Fibroblast of villous mesenchyme (primary cell): ENCODE measurements at places on chromosomes 12 and 14. TPM values are rescaled to one million over a fixed set of nuclear protein-coding genes. Genes with fewer than 3 reads are reported as not detected.

Gene KRT74
- not detected in 2 replicates for total RNA-seq

Gene HAL
- not detected in 2 replicates for total RNA-seq

Gene RFX4
- total RNA-seq, result not detected in 2 replicates

Gene MIP
- not detected in 2 replicates for total RNA-seq

Gene SCAF11
- total RNA-seq, result 114 and 186 TPM in 2 replicates

Gene CISTR
- total RNA-seq, result not detected in 2 replicates

Gene TAS2R42
- total RNA-seq, result not detected in 2 replicates

Gene OR6C3
- total RNA-seq, result not detected in 2 replicates

Gene AREL1
- total RNA-seq, result 39.0 and 44.5 TPM in 2 replicates

Gene OTOGL
- under 0.01 TPM in 2 replicates for total RNA-seq
